DMS79 (cell line): ENCODE measurements at places on chromosomes 11 and 22.

DNA sequence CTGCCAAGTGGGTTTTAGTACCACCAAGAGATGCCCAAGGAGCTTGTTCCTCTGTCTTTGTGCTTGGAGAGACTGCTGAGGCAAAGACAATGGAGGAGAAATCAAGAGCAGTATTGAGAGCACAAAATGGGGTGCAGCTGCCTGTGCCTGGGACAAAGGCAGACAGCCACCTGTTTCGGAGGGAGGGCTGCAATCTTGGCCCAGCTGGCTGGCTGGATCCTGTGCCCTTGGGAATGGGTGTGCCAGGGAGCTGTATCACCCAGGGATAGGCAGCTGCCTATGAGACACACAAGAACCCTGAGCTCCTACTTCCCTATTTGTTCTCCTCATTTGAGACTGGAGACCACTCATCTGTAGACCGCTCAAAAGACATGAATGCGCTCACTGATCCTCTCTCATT, 23.3 kb upstream of the CHRM4 start:
- peak; percentile 76 for DNase-seq

GRCh38 chr11:129425214-129425613, 49.6 kb downstream of the BARX2 start:
- DNase-seq = no peak

- DNase-seq = no peak
Measured at GRCh38 chr11:93501856-93502255, 41.3 kb downstream of the SMCO4 start.

DNA sequence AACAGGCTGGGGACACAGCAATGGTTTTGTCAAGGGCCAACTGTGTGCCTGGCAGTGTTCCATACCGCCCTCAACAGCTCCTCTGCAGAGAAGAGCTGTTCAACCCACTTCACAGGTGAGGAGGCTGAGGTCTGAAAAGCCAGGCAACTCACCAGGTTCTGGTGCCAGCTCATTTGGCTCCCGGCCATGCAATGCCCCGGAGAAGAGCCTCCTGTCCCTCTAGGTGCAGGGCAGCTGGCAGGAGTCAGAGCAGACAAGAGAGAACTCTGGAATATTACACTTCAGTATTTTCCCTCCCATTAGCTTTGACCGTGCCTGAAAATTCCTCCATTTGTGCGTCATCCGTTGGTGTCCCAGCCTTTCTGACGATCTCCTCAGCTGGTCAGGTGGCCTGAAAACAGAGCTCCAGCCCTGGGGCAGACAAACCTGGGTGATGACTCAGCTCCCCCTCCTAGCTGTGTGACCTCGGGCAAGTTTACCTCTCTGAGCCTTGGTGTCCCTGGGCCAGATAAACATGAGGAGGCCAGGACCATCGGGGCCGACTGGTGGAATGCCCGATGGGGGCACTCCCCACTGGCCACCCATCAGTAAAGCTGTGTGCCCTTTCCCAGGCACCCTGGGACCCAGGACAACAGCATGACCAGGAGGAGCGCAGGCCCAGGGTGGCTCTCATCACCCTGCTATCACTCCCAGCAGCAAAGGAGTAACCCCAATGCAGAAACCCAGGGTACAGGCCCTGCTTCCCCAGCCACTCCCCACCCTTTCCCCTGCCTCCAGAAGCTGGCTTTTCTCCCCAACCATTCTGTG, 9.6 kb upstream of the C1QTNF6 start:
- DNase-seq = no peak

- no peak for DNase-seq
Measured at GRCh38 chr11:66971488-66971887, 3.6 kb upstream of the C11orf86 start.

- DNase-seq = no peak
Measured at GRCh38 chr11:9170450-9170849, 79.1 kb upstream of the SCUBE2 start.

GRCh38 chr22:50238755-50239154, 6.1 kb downstream of the TUBGCP6 start:
- no peak for DNase-seq

- DNase-seq = no peak
Measured at GRCh38 chr11:73228268-73229134, 10.4 kb downstream of the P2RY2 start.

GRCh38 chr22:29475550-29475949, 4.5 kb upstream of the NEFH start:
- DNase-seq = no peak

GRCh38 chr11:62889484-62890437, 9.1 kb downstream of the SLC3A2 start:
- DNase-seq = no peak

DNA sequence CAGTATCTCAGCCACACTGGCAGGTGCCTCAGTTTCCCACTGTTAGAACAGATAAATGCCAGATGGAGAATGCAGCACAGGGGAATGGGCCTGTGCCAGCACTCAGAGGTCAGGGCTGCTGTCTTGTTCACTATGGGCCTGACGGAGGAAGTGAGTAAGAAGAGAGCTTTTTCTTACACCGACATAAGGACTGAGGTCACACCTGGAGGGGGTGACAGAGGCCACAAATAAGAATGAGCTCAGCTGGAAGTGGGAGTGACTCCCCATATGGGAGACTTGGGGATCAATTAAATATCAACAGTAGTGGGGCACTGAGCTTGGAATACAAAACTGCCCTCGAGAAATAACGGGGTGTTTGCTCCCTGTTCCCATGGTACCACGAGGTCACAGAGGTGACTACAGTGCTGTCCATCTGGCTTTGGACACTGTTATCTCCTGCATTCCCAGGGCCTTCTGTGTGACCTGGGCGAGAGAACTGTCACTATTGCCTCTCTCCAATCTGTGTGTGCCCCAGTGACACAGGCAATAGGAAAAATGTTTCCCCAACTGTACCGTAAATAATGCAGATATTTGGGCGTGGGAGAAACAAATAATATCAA, 94.1 kb upstream of the NNMT start:
- no peak for DNase-seq

GRCh38 chr22:42116848-42117424, 13.7 kb downstream of the CYP2D6 start:
- no peak for DNase-seq

DNA sequence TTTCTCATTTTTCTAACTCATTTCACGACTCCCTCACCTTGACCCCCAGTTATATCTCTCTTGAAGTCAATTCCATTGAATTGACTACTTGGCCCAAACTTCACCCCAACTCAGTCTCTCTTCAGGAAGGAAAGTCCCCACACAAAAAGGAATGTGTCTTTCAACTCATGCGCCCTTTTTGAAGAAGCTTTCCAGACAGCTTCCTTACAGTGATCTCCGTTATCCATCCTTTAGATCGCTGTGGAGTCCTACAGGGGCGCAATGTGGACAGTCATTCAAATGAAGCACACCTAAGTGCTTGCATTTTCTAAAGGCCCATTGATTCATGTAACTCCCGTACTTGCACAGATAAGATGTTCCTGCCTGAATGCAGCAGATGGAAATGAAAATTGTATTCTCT, 101.1 kb upstream of the VPREB1 start:
- no peak for DNase-seq

DNA sequence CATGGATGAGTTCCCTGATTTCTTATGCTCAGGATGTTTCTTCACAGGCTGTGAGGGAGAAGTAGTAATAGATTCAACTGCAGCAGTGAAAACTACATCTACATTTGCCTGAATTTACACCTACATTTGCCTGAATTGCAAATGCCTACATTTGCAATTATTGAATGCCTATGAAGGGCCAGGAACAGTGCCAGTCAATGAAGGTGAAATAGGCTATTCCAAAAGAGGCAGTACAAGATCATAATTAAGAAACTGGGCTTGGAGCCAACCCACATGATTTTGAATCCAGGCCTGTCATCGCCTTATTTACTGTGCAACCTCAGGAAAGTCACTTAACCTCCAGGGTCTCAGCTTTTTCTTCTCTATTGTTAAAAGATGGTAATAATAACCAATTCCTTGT, 1353.3 kb downstream of the FAM181B start:
- DNase-seq = no peak

DNA sequence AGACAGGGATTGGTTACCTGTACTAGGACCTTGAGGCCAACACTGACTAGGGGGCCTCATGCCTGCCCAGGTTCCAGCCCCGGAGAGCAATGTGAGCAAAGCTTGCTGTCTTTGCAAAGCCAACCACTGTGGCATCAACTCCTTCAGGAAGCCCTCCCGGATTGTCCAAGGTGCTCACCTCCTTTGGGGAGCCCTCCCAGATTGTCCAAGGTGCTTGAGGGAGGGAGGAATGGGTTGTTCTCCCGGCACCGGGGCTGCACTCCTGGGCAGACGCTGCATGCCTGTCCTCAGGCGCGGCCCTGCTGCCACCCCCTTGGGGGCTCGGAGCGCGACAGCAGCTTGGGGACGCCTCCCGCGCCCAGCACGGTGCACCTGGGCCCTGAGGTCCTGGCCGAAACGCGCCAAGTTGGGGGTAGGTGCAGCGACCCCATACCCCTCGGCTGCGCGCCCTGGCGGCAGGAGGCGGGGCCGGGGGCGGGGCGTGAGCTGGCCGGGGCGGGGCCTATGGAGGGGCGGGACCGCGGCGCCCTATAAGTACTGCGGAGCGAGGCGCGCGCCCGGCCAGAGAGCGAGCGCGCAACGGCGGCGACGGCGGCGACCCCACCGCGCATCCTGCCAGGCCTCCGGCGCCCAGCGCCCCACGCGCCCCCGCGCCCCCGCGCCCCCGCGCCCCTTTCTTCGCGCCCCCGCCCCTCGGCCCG, at the start of gene CD81:
TSS of gene CD81 (plus strand) at position 560 of the 701 bp plus-strand sequence. CDS start 240 bp downstream, outside the sequence.
- no peak for DNase-seq

GRCh38 chr11:109706945-109707344, 285.0 kb downstream of the C11orf87 start:
- no peak for DNase-seq

GRCh38 chr11:89502301-89502700, 11.1 kb upstream of the NOX4 start:
- DNase-seq = no peak

DNA sequence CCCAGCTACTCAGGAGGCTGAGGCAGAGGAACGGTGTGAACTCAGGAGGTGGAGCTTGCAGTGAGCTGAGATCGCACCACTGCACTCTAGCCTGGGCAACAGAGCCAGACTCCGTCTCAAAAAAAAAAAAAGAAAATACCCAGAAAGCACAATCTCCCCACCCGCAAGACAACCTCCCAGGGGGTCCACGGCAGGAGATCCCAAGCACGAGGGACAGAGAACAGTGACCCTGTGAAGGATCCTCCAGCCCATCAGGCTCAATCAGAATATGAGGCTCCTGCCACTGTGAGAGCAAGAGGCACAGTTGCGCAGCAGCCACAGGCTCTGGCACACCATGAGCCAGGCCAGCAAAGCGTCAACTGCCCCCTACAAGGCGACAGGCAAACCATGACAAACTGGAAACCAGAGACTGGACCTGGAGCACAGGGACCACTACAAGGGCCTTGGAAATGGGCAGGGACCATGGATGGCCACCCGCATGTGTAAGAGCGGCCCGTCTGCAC, 164.8 kb upstream of the GRK3 start:
- no peak for DNase-seq

GRCh38 chr22:46758867-46759290, 3.6 kb upstream of the TBC1D22A start:
- DNase-seq = peak; percentile 18

- DNase-seq = no peak
Measured at GRCh38 chr11:13225038-13226001, 52.3 kb upstream of the BMAL1 start.

DNA sequence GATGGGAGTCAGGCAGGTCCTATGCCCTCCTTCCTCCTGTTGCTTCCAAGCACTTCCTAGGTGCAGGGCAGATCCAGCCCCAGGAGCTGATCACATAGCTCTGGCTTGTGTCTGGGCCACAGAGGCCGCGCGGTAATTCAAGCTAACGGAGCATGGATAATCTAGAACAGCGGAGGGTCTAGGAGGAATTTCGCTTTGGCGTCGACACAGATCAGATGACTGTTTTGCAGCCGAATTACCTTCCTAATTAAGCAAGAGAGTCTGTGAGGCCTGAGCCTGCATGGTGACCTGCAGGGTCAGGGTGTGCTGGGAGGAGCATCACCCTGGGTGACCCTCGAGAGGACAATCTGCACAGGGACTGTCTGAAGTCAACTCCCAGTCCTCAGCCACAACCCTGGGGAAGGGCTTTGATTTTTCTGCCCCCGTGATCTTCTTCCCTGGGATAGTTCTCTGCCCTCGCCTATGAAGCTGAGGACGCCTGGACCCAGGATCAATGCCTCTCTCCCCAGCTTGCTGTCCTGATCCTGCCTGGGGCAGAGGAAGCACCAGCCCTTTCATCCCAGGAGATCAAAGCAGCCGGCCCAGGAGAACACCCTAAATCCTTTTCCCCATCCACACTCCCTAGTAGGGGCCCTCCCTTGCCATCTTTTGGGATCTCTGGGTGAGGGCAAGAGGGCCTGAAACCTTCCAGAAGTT, 11.0 kb downstream of the NECTIN1 start:
- no peak for DNase-seq

- no peak for DNase-seq
Measured at GRCh38 chr11:62433141-62433903, 14.5 kb downstream of the SCGB1A1 start.

DNA sequence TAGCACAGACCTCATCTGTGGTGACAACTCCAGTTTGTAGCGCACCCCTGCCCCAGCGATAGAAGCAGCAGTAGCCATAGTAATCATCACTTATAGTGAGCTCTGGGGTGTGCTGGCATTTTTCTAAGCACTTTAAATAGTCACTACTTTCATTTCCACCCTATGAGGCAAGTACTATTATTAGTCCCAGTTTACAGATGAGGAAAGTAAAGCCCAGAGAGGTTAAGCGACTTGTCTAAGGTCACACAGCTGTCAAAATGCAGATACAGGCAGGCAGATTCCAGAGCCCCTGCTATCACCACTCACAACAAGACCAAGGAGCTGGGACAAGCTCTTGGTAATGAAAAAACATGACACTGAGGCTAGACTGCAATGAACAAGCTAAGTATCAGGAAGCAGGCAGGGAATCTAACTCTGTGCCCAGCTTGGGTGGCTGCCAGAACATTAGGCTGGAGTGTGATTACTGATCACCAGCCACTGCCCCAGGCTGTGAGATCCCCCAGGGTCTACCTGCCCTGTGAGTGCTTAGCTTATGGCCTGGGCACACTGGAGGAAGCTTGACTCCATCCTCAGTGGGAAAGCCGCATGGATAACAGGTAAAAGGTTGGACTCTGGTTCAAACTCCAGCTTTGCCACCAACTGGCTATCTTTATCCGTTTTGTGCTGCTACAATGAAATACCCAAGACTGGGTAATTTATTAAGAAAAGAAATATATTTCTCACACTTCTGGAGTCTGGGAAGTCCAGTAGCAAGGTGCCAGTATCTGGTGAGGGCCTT, 561.1 kb downstream of the MN1 start:
- DNase-seq = no peak
